ENCODE measurements at places on chromosomes 6 and 20. TPM values are rescaled to one million over a fixed set of nuclear protein-coding genes. Genes with fewer than 3 reads are reported as not detected.

GRCh38 chr6:45675634-45676033, 297.9 kb upstream of the SUPT3H start:
- no peaks in the 10 kb centered on the region for H3K27me3 ChIP-seq
- DNase-seq: no peak
- H3K27ac ChIP-seq: no peak overlapping the region
- no peak overlapping the region for H3K4me3 ChIP-seq

GPX5 gene
- not detected for total RNA-seq

COQ3 gene
- total RNA-seq: 3.7 TPM

DNA sequence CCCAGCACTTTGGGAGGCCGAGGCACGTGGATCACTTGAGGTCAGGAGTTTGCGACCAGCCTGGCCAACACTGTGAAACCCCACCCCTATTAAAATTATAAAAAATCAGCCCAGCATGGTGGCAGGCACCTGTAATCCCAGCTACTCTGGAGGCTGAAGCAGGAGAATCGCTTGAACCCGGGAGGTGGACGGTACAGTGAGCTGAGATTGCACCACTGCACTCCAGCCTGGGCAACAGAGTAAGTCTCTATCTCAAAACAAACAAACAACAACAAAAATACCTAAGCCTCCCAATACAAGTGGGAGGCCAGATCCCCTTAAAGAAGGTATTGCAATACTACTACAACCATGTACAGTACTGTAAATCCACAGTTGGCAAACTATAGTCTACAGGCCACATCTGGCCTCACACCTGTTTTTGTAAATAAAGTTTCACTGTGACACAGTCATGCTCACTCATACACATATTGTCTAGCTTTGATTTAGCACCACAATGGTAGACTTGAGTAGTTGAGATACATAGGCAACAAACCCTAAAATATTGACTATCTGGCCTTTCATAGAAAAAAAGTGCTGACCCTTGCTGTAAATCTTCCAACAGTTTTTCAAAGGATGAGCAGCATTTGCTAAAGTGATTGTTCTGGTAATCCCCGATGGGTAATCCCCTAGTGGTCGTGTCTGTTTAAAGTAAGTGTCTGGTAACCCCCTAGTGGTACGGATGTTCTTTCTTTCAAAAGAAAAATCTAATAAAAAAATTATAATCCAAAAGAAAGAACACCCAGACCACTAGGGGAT, 202.0 kb downstream of the RNGTT start:
- no peaks in the 10 kb centered on the region for H3K27me3 ChIP-seq
- H3K27ac ChIP-seq: no peak overlapping the region
- peaks cover 10% of the 10 kb centered on the region for H3K4me1 ChIP-seq
- H3K36me3 ChIP-seq: peaks cover 2% of the 10 kb centered on the region
- no peak for DNase-seq

GRCh38 chr20:8602389-8603116, 466.3 kb upstream of the PLCB4 start:
- H3K4me3 ChIP-seq: no peak overlapping the region
- peaks cover 19% of the 10 kb centered on the region for H3K4me1 ChIP-seq
- H3K27me3 ChIP-seq: no peaks in the 10 kb centered on the region
- H3K36me3 ChIP-seq: no peaks in the 10 kb centered on the region
- no peak for DNase-seq
- H3K27ac ChIP-seq: no peak overlapping the region

GRCh38 chr20:57672164-57672563, 37.7 kb downstream of the PMEPA1 start:
- no peak overlapping the region for H3K27ac ChIP-seq
- peaks cover 67% of the 10 kb centered on the region for H3K4me1 ChIP-seq
- no peaks in the 10 kb centered on the region for H3K27me3 ChIP-seq

RAD21L1 gene
- not detected for total RNA-seq

DNA sequence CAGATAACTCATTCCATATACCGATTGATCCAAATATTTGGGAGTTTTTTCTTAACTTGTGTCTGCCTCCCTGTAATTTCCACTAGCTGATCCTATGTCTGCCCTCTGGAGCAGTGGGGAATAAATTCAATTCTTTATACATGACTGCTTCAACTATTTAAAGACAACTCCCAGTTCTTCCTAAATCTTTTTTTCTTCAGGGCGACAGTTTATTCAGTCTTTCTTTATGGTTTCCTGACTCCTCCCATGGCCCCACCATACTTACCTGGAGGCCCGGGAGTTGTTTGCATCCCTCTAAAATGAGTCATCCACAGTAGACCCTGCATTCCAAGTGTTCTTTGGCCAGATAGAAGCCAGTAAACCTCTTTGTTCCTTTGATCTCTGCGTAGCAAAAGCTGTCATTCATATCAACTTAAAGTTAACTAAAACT, 73.6 kb downstream of the LCA5 start:
- DNase-seq: no peak
- no peaks in the 10 kb centered on the region for H3K36me3 ChIP-seq
- no peak overlapping the region for H3K27ac ChIP-seq
- H3K27me3 ChIP-seq: peaks cover 11% of the 10 kb centered on the region
- no peaks in the 10 kb centered on the region for H3K4me1 ChIP-seq

SOBP gene
- 9.8 TPM for total RNA-seq

- H3K4me1 ChIP-seq: no peaks in the 10 kb centered on the region
- DNase-seq: no peak
- H3K4me3 ChIP-seq: no peak overlapping the region
- peaks cover 16% of the 10 kb centered on the region for H3K36me3 ChIP-seq
Observed at GRCh38 chr20:13809373-13809772, 24.5 kb downstream of the NDUFAF5 start.

DNA sequence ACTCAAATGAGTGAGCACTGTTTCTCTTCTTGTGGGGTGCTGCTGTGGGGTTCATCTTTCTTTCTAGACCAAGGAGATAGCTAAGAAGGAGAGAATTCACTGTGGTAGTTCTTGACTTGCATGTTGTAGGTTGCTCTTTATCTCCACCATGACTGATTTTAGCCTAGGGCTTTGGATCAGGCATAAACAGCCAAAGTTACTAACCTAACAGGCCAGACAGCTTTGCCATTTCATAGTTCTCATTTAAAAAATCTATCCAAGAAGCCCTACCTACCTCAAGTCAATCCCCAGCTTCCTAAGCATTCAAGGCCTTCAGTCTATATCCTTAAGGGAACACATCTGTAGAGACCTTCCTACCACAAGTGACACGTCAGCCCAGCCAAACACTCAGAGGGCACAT, 107.9 kb upstream of the CARMIL1 start:
- no peaks in the 10 kb centered on the region for H3K27me3 ChIP-seq
- no peaks in the 10 kb centered on the region for H3K36me3 ChIP-seq
- no peak for DNase-seq
- H3K4me3 ChIP-seq: no peak overlapping the region
- H3K27ac ChIP-seq: peak overlapping the region; percentile 98

DNA sequence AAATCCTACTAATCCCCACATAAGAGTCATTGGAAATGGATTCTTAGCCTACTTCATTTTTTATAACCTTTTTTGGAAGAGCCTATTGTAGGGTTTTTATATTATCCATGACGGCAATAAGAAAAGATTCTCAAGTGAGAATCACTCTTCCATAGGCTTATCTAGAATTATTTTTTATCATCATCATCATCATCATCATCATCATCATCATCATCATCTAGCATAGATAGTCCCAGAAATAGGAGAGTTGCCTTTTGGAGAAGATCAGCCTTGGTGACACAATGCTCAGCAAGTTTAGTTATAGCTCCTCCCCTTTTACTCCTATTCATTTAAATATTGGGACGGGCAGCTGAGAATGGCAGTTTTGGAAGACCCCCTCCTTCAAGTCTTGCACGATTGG, 359.1 kb upstream of the SLC35B3 start:
- no peak overlapping the region for H3K4me3 ChIP-seq
- H3K27me3 ChIP-seq: no peaks in the 10 kb centered on the region
- H3K27ac ChIP-seq: no peak overlapping the region

TFAP2D gene
- not detected for total RNA-seq

VWA7 gene
- total RNA-seq: 0.15 TPM

RNF182 gene
- total RNA-seq: 5.3 TPM

VSTM2L gene
- total RNA-seq: 24.5 TPM

- DNase-seq: no peak
- H3K36me3 ChIP-seq: no peaks in the 10 kb centered on the region
- H3K4me3 ChIP-seq: no peak overlapping the region
- no peak overlapping the region for H3K27ac ChIP-seq
- peaks cover 25% of the 10 kb centered on the region for H3K4me1 ChIP-seq
Observed at GRCh38 chr6:9504191-9504590, 910.7 kb downstream of the TFAP2A start.

DNA sequence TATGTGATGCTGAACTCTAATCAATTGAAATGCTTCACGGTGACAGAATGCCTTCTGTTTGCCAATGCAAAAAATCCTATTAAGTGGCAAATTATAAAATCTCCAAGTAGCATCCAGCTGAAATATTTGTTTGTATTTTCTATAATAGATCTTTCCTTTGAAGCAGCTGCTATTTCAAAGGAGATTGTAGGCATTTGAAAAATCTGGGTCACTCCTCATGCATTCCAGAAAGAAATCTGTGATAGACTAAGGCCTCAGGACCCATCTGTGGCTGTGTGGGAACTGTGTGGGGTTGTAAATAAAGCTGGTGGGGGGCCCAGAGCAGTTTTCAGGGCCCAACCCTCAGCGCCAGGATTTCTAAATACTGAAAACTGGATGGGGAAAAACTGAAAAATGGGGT, 216.9 kb upstream of the ARG1 start:
- no peak overlapping the region for H3K27ac ChIP-seq
- DNase-seq: no peak
- no peaks in the 10 kb centered on the region for H3K4me1 ChIP-seq
- peaks cover 3% of the 10 kb centered on the region for H3K27me3 ChIP-seq

GRCh38 chr6:154485815-154486214, 24.7 kb downstream of the CNKSR3 start:
- H3K36me3 ChIP-seq: no peaks in the 10 kb centered on the region
- peaks cover 72% of the 10 kb centered on the region for H3K4me1 ChIP-seq
- no peak overlapping the region for H3K27ac ChIP-seq
- H3K4me3 ChIP-seq: no peak overlapping the region

- no peaks in the 10 kb centered on the region for H3K36me3 ChIP-seq
- DNase-seq: no peak
- no peak overlapping the region for H3K27ac ChIP-seq
- peaks cover 11% of the 10 kb centered on the region for H3K4me1 ChIP-seq
- H3K4me3 ChIP-seq: no peak overlapping the region
Observed at GRCh38 chr6:102662851-102663250, 1269.3 kb downstream of the GRIK2 start.

TP53TG5 gene
- not detected for total RNA-seq

GRCh38 chr6:69622924-69623323, 173.9 kb downstream of the LMBRD1 start:
- H3K36me3 ChIP-seq: no peaks in the 10 kb centered on the region
- no peak overlapping the region for H3K4me3 ChIP-seq
- DNase-seq: no peak
- H3K27me3 ChIP-seq: peaks cover 7% of the 10 kb centered on the region

DNA sequence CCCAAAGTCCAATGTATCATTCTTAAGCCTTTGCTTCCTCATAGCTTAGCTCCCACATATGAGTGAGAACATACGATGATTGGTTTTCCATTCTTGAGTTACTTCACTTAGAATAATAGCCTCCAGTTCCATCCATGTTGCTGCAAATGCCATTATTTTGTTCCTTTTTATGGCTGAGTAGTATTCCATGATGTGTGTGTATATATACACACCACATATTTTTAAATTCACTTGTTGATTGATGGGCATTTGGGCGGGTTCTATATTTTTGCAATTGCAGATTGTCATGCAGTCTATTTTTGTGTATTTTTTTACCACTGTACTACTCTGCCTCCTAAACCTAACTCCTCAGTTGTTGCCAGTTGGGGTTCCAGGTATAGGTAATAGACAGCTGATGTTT, 74.7 kb downstream of the CD2AP start:
- no peak for DNase-seq
- H3K27ac ChIP-seq: no peak overlapping the region
- H3K4me3 ChIP-seq: no peak overlapping the region
- H3K27me3 ChIP-seq: no peaks in the 10 kb centered on the region
- peaks cover 16% of the 10 kb centered on the region for H3K36me3 ChIP-seq

GRCh38 chr6:103175056-103175455, 1684.7 kb downstream of the HACE1 start:
- H3K27ac ChIP-seq: no peak overlapping the region
- no peak overlapping the region for H3K4me3 ChIP-seq
- H3K36me3 ChIP-seq: no peaks in the 10 kb centered on the region
- peaks cover 2% of the 10 kb centered on the region for H3K27me3 ChIP-seq
- no peaks in the 10 kb centered on the region for H3K4me1 ChIP-seq

MYT1 gene
- total RNA-seq: not detected

DNA sequence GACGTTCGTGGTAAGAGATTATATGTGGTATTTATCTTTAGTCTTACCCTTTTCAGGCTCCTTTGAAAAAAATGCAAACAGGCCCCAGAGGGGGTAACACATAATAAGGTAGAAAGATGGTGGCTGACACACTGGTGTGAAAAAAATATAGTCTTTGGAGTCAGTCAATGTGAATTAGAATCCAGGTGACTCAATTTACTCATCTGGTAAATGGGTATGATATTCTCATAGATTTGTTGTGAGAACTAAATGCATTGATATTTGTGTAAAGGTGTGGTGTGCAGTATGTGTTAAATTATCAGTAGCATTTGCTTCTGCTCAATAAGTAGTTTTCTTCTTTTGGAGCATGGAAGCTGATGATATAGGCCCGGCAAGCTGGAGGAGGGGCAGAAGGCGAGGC, 25.7 kb downstream of the CD83 start:
- DNase-seq: no peak
- H3K27me3 ChIP-seq: peaks cover 2% of the 10 kb centered on the region
- H3K4me3 ChIP-seq: no peak overlapping the region
- no peak overlapping the region for H3K27ac ChIP-seq
- no peaks in the 10 kb centered on the region for H3K4me1 ChIP-seq

C20orf141 gene
- not detected for total RNA-seq

GRCh38 chr6:64233746-64234145, 598.1 kb downstream of the PHF3 start:
- H3K4me3 ChIP-seq: no peak overlapping the region
- H3K36me3 ChIP-seq: no peaks in the 10 kb centered on the region
- peaks cover 6% of the 10 kb centered on the region for H3K27me3 ChIP-seq
- H3K4me1 ChIP-seq: no peaks in the 10 kb centered on the region
- H3K27ac ChIP-seq: no peak overlapping the region
- no peak for DNase-seq

DNA sequence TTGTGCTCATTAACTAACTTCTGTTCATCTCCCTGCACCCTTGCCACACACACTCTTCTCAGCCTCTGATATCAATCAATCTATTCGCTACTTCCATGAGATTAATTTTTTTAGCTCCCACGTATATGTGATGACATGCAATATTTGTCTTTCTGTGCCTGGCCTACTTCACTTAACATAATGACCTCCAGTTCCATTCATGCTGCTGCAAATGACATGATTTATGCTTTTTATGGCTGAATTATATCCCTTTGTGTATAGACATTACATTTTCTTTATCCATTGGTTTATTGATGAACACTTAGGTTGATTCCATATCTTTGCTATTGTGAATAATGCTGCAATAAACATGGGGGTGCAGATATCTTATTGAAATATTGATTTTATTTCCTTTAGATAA, 50.8 kb upstream of the SPTLC3 start:
- H3K27ac ChIP-seq: no peak overlapping the region
- DNase-seq: no peak
- no peak overlapping the region for H3K4me3 ChIP-seq
- H3K27me3 ChIP-seq: no peaks in the 10 kb centered on the region

- peaks cover 24% of the 10 kb centered on the region for H3K27me3 ChIP-seq
- no peaks in the 10 kb centered on the region for H3K4me1 ChIP-seq
- no peaks in the 10 kb centered on the region for H3K36me3 ChIP-seq
- no peak for DNase-seq
- no peak overlapping the region for H3K4me3 ChIP-seq
- no peak overlapping the region for H3K27ac ChIP-seq
Observed at GRCh38 chr6:47023573-47023972, 18.6 kb downstream of the ADGRF1 start.
